H9 (cell line): ENCODE measurements at places on chromosomes 5 and 9. TPM values are rescaled to one million over a fixed set of nuclear protein-coding genes. Genes with fewer than 3 reads are reported as not detected.

- no peak overlapping the region for H3K4me3 ChIP-seq
- H3K4me1 ChIP-seq = no peaks in the 10 kb centered on the region
- no peaks in the 10 kb centered on the region for H3K27me3 ChIP-seq
- H3K36me3 ChIP-seq = no peaks in the 10 kb centered on the region
Observed at GRCh38 chr5:96957254-96958049, 21.6 kb downstream of the LNPEP start.

GRCh38 chr5:32170303-32171151, 3.6 kb downstream of the GOLPH3 start:
- H3K4me1 ChIP-seq = no peaks in the 10 kb centered on the region
- DNase-seq = no peak
- peak overlapping the region; percentile 27; the same call in 1 of the 3 replicates for H3K4me3 ChIP-seq
- no peak overlapping the region for H3K27ac ChIP-seq
- no peaks in the 10 kb centered on the region for H3K27me3 ChIP-seq

GRCh38 chr9:129834489-129835127, 467 bp downstream of the C9orf78 start:
- H3K4me3 ChIP-seq = peak overlapping the region; percentile 100
- peaks cover 6% of the 10 kb centered on the region; the same call in 1 of the 2 replicates for H3K4me1 ChIP-seq
- H3K27ac ChIP-seq = no peak overlapping the region
- no peaks in the 10 kb centered on the region for H3K27me3 ChIP-seq
- no peak for DNase-seq

- no peaks in the 10 kb centered on the region for H3K27me3 ChIP-seq
- no peak overlapping the region for H3K4me3 ChIP-seq
- no peak overlapping the region for H3K27ac ChIP-seq
- DNase-seq = no peak
- H3K36me3 ChIP-seq = no peaks in the 10 kb centered on the region
- H3K4me1 ChIP-seq = peaks cover 4% of the 10 kb centered on the region; the same call in 1 of the 2 replicates
Observed at GRCh38 chr5:34622098-34622400, 34.1 kb upstream of the RAI14 start.

- H3K36me3 ChIP-seq = no peaks in the 10 kb centered on the region
- H3K4me3 ChIP-seq = no peak overlapping the region
- H3K4me1 ChIP-seq = no peaks in the 10 kb centered on the region
Observed at GRCh38 chr5:98454904-98455303, 318.6 kb upstream of the RGMB start.

GRCh38 chr5:32298059-32298415, 14.7 kb downstream of the MTMR12 start:
- peak overlapping the region; percentile 27; the same call in 2 of the 3 replicates for H3K4me3 ChIP-seq
- no peak for DNase-seq
- no peaks in the 10 kb centered on the region for H3K27me3 ChIP-seq
- peaks cover 36% of the 10 kb centered on the region for H3K36me3 ChIP-seq
- H3K4me1 ChIP-seq = no peaks in the 10 kb centered on the region; the same call in 1 of the 2 replicates
- no peak overlapping the region for H3K27ac ChIP-seq

GRCh38 chr9:132006677-132007370, 72.8 kb downstream of the MED27 start:
- H3K27me3 ChIP-seq = no peaks in the 10 kb centered on the region
- H3K4me3 ChIP-seq = no peak overlapping the region
- no peaks in the 10 kb centered on the region for H3K36me3 ChIP-seq
- H3K27ac ChIP-seq = peak overlapping the region; percentile 28
- no peak for DNase-seq

- no peaks in the 10 kb centered on the region for H3K27me3 ChIP-seq
- DNase-seq = no peak
- no peak overlapping the region for H3K27ac ChIP-seq
- H3K4me3 ChIP-seq = no peak overlapping the region
- peaks cover 10% of the 10 kb centered on the region; the same call in 1 of the 2 replicates for H3K4me1 ChIP-seq
Observed at GRCh38 chr5:173742432-173742816, 126.0 kb upstream of the BOD1 start.

Gene ZBTB34
- 15.6 and 15.8 TPM in 2 replicates for total RNA-seq

- no peaks in the 10 kb centered on the region for H3K36me3 ChIP-seq
- DNase-seq = no peak
- H3K4me1 ChIP-seq = no peaks in the 10 kb centered on the region
- no peaks in the 10 kb centered on the region for H3K27me3 ChIP-seq
- no peak overlapping the region for H3K27ac ChIP-seq
- H3K4me3 ChIP-seq = no peak overlapping the region
Observed at GRCh38 chr5:158746979-158747378, 352.7 kb downstream of the EBF1 start.

Gene CDC25C
- 19.9 and 22.8 TPM in 2 replicates for total RNA-seq

Gene BHMT
- total RNA-seq = 0.72 and 1.4 TPM in 2 replicates

DNA sequence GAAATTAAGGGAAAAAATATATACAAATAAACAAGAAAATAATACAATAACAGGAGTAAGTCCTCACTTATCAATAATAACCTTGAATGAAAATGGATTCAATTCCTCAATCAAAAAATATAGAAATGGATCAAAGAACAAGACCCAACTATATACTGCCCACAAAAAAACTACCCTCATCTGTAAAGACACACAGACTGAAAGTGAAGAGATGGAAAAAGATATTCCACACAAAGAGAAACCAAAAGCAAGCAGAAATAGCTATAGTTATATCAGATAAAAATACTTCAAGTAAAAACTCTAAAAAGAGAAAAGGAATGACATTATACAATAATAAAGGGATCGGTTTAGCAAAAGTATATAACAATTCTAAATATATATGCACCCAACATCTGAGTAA, 66.5 kb downstream of the KIAA0825 start:
- no peaks in the 10 kb centered on the region for H3K27me3 ChIP-seq
- no peaks in the 10 kb centered on the region for H3K4me1 ChIP-seq
- H3K27ac ChIP-seq = no peak overlapping the region
- DNase-seq = no peak
- H3K4me3 ChIP-seq = no peak overlapping the region

DNA sequence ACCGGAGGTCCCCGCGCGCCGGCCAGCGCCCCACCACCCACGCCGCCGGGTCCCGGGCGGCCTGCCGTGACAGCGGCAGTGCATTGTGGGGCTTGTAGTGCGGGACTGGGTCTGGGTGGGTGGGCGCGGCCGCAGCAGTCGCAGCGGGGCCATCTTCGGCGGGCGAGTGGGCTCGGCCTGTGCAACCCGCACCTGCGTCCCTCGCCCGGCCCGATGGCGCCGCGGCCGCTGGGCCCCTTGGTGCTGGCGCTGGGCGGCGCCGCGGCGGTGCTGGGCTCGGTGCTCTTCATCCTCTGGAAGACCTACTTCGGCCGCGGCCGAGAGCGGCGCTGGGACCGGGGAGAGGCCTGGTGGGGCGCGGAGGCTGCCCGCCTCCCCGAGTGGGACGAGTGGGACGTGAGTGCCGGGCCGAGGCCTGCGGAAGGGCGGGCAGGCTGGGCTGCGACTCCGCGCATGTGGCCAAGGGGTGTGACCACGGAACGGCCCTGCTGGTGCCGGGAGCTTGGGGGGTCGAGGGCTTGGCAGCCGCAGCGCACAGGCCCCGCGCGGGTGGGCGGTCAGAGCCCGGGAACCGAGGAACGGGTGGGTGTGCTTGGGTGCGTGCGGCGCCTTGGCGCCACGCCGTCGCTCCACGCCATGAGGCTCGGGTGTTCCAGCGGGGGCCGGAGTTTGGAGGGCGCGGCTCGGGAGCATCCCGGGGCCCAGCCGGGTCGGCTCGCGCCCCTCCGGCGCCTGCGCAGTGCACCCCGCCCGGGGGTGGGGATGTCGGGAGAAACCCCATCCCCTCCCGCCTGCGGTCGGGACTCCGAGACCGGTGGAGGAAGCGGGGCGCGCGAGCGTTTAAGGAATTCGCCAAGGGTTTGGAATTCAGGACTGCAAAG, at the start of gene ARL10:
TSS of gene ARL10 (plus strand) at position 137 of the 881 bp plus-strand sequence. CDS start at position 214, 77 bp downstream.
- H3K36me3 ChIP-seq = peaks cover 12% of the 10 kb centered on the region
- DNase-seq = peak; percentile 43
- H3K27ac ChIP-seq = no peak within 1 kb of the TSS
- H3K4me1 ChIP-seq = no peaks in the 10 kb centered on the region
- H3K27me3 ChIP-seq = peaks cover 11% of the 10 kb centered on the region; the same call in 1 of the 2 replicates

DNA sequence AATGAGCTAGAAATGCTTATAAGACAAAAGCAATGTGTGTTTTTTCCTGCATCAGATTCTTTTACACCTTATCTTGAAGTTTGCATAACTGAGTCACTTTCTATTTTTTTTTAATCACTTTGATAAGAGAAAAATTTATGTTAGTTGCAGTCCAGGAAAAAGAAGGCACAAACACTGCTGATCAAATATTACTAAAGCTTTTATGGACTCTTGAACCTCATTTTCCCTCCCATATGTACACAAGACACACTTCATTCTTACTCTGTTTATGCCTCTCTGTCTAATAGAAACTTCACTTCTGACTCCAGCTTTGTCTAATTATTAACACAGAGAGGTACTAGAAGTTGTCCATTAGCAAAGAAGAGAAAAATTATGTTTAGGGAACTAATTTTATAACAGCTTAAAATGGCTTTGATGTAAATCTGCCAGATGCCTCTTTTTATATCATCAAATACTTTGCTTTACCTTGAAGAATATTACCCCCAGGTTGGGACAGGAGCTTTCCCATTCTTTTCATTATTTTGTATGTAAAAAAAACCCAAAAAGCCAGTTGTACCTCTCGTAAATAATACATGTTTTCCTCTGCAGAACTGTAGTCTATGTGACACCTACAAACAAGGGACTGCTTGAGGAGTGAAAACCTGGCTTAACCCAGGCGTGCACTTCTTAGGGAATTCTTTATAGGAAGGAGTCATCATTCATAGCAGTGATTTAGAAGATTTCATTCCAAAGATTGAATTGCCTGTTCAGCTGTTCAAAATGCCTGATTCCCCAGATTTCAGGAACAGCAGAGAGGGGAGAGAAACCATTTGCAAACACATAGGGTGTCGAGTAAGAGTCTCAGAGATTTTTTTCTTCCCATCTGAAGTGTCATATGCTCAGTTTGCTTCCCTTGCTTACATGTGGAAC, 72.6 kb downstream of the DAPK1 start:
- H3K27ac ChIP-seq = no peak overlapping the region
- no peak for DNase-seq
- no peaks in the 10 kb centered on the region for H3K27me3 ChIP-seq
- peaks cover 16% of the 10 kb centered on the region; the same call in 1 of the 2 replicates for H3K4me1 ChIP-seq

DNA sequence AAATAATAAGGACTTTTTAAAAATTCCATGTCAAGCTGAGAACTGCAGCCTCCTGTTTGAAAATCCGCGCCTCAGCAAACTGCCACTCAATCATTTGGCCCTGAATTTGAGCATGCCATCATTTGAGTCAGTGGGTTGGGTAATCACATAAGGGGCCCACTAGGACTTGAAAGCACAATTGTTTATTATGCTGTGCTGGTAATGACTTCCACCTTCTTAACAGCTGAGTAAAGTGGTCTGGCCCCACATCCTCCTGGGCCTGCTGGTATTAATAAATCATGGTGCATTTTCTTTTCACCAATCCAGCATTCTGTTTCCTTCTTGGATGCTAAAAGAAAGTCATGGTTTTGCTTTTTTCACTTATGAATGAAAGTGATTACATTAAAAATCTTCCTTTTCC, 103.0 kb upstream of the CTSL start:
- peaks cover 39% of the 10 kb centered on the region for H3K36me3 ChIP-seq
- H3K27me3 ChIP-seq = no peaks in the 10 kb centered on the region
- no peak overlapping the region for H3K4me3 ChIP-seq
- no peak for DNase-seq
- H3K27ac ChIP-seq = no peak overlapping the region
- peaks cover 7% of the 10 kb centered on the region for H3K4me1 ChIP-seq

DNA sequence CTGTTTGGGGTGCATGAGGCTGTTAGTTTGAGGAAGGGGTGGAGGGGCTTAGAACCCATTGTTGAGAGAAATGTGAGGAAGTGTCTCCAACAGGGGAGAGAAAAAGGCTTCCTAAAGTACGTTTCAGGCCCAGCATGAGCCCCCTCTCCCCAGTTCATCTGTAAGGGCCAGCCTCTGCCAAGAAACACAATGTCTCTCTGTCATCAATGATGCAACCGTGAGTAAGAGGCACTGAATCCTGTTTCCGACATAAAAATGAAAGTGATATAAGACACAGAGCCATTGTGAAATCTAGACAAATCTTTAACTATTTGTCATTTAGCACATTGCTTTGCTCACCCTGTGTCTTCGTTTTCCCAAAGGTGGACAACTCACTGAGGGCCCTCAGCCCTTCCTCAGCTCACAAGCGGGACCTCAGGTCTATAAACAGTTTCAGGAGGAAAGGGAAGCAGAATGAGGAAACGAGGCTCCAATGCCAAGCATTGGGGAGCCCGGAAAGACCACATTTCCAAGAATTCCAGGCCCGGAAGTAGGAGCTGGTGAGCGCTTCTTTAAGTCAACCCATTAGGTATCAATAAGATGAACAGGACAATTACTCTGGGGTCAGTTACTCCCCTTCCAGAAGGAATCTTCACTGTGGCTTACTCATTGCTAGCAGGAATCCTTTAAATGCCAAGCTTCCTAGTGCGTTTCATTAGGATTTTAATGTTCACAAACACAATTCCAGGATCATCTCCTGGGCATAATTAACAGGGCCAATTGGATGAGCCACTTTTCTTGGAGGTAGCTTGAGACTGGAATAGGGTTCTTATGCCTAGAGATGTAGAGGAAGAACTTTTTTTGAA, 59.0 kb upstream of the KLF4 start:
- H3K4me1 ChIP-seq = no peaks in the 10 kb centered on the region; the same call in 1 of the 2 replicates
- H3K36me3 ChIP-seq = peaks cover 7% of the 10 kb centered on the region; the same call in 1 of the 2 replicates
- H3K27ac ChIP-seq = no peak overlapping the region
- no peak for DNase-seq
- H3K4me3 ChIP-seq = no peak overlapping the region

Gene LCP2
- total RNA-seq = 0.09 TPM in 1 of 2 replicates, not detected in the other

- no peak for DNase-seq
- H3K27me3 ChIP-seq = no peaks in the 10 kb centered on the region
- H3K4me1 ChIP-seq = no peaks in the 10 kb centered on the region; the same call in 1 of the 2 replicates
- no peak overlapping the region for H3K27ac ChIP-seq
- no peaks in the 10 kb centered on the region for H3K36me3 ChIP-seq
- no peak overlapping the region for H3K4me3 ChIP-seq
Observed at GRCh38 chr9:133639613-133640012, 3.5 kb downstream of the DBH start.

Gene C9orf153
- 0.17 TPM in 1 of 2 replicates, not detected in the other for total RNA-seq

DNA sequence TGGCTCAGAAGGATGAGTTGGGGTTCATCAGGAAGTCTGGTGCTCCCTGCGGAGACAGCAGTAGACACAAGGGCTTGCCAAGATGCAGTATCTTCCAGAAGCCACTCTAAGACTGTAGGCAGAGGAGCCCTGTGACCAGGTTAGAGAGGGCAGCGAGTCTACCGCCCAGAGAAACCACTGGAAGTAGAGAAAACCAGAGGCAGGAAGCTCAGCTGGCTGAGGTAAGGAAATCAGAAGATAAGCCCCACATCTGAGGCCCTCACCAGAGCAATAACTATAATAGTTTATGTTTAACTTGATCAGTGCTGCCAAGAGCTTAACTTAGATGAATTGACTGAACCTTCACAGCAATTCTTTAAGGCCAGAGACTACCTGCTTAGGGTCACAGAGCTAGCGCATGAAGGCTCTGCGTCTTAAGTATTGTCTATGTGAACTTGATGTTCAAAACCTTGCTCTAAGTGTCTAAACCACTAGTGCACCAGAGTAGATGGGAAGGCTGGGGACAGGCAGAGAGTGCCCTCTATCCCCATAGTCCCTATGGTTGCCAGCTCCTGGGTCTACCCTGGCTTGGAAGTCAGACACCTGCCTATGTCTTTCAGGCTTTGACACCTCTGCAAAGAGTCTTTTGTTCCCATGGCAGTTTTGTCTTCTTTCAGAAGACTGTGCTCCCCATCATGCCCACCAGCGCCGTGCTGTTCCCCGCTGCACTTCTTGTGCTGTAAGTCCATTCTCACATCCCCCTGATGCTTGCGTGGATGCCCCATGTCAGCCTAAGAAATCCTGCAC, 228.2 kb upstream of the KLF4 start:
- no peaks in the 10 kb centered on the region for H3K4me1 ChIP-seq
- H3K36me3 ChIP-seq = no peaks in the 10 kb centered on the region
- H3K4me3 ChIP-seq = no peak overlapping the region
- no peak for DNase-seq
- H3K27ac ChIP-seq = no peak overlapping the region

Gene SAPCD2
- total RNA-seq = 29.8 and 30.0 TPM in 2 replicates
